ENCODE measurements at places on chromosomes 1 and 21. TPM values are rescaled to one million over a fixed set of nuclear protein-coding genes. Genes with fewer than 3 reads are reported as not detected.

MATN1 gene
- 0.12 TPM for total RNA-seq

TRAF3IP3 gene
- 0.34 TPM for total RNA-seq

KRTAP10-4 gene
- total RNA-seq, result not detected

DNA sequence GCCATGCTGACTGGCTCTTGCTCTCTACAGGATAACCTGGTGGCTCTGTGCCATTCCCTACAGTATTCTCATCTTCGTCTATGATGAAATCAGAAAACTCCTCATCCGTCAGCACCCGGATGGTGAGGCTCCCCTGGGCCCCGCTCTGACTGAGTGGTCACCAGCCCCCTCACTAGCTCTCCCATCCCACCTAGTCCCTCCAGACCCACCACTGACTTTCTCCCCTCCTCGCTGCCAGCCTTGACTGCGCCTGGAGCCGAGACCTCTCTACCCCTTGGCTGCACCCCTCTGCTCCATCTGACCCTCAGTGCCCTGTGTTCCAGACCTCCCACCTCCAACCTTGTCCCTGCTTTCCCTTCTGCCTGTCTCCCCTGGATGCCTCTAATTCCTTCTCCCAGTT is 4.1 kb upstream of the CASQ1 start:
- DNase-seq, result no peak

- no peak for DNase-seq
Observed at GRCh38 chr1:110135666-110136065, 14.6 kb upstream of the SLC6A17 start.

GRCh38 chr1:17194133-17194475 is 10.8 kb upstream of the PADI1 start:
- DNase-seq, result no peak

DNA sequence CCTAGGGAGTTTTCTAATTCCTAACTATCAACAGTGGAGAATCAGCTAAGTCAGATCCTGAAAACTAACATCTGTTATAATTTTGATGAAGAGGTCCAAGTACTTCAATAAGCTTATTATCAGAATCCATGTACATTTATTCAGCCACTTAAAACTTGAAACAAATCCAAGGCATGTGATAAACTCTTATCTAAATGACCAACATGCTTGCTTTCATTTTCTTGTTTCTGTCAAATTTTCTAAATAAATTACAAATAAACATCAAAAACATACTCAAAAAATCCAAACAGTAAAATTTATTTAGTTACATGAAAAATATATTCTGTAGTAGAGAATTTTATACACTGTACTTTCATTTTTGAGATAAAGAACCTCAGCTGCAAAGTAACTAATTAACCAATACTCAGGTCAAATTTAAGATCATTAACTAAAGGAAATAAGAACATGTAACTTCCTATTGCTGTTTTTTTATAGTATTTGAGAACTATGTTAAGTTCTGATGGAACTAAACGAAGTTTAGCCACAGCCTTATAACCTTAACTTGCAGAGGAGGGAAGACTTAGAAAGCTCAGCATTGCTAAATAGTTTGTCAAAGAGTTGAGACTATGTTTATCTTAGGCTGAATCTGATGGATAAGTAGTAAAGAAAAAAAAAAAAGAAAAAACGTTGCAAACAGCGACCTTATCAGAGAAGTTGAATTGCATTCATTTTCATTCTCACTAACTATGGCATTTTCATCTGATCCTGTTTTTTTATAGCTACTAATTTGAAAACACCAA is 44.9 kb downstream of the SYNJ1 start:
- no peak for DNase-seq

DNA sequence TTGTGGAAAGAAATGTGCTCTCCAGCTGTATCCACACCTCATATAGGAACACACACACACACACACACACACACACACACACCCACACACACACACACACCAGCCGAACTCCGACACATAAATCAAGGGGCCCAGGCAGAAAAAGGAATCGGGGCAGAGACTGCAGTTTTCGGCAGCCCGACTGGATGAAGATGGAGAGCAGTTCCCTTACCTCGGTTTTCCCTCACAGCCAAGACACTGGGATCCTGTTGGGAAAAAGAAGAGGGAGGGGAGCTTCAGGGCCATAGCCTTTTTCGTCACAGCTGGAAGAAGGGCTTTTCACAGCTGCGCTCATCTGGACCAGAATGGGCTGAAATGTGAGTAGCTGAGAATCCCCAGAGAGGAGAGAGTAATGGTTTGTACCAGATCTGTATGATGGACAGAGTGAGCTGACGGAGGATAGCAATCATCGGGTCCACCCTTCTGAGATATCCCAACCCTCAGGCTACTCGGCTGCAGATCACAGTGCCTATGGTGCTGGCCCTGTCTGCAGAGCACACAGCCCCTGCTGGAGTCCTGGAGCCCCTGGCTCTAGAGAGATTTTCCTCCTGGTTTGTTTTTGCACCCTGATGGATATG is 37.7 kb downstream of the PIK3C2B start:
- DNase-seq, result no peak

DNA sequence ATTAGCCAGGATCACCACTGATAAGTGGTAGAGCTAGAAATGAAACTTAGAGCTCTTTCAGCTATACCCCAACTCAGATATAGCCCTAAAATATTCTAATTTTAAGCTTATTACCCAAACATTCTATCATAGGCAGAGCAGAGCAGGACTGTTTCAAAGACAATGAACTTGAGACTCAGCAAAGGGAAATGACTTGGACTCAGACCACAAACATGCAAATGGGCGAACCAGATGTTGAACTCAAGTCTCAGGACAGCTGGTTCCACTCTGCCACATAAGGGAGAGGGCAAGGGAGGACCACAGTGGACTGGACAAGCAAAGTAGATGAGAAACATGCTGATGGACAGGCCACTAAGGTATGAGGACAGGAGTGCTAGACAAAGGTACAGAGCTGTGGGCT is 315.3 kb downstream of the OMA1 start:
- DNase-seq, result no peak

GRCh38 chr1:240635466-240636256 is 23.7 kb upstream of the GREM2 start:
- DNase-seq, result no peak

DNA sequence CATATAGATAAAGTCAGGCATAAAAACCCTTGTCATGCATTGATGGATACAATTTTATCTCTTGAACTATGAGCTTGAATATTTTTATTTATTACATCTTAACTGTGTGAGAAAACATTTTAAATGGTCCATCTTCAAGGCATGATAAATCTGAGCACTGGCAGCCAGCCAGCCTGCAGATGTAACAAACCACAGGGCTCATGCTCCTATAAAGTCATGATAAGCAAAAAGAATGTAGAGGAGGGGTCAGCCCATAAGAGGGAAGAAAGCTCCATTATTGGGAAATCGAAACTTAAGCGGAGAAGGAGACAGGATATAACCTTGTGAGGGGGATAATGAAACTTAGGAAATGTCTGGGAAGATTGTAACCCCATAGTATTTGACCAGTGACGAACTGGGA is 839.0 kb downstream of the LRRIQ3 start:
- DNase-seq, result no peak

GRCh38 chr1:18725231-18725895 is 94.7 kb downstream of the PAX7 start:
- no peak for DNase-seq

GRCh38 chr1:119898981-119899720 is 2.8 kb upstream of the ADAM30 start:
- DNase-seq, result no peak

GRCh38 chr1:175459591-175460238 is 267.1 kb upstream of the KIAA0040 start:
- DNase-seq, result no peak

Data from HCT116 (cell line).